ENCODE measurements at places on chromosomes 7 and 10.
A peak's percentile ranks its signal among the peaks of the same experiment; 100 is the strongest.

DNA sequence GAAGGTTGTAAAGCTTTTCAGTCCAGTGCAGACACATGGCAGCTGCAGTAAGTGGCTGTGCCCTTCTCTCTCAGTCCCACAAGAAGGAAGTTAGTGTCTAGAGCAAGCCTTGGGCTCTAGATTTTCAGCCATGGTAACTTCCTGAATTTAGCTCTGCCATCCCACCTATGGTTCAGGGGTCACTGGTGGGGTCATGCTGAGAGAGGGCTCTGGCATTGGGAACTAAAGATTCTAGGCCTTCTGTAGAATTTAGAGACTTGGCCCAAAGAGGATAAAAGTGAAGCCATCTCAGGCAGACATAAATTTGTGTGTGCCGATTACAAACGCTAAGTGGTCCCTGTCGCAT is 113.5 kb downstream of the COL13A1 start:
- DNase-seq: no peak

DNA sequence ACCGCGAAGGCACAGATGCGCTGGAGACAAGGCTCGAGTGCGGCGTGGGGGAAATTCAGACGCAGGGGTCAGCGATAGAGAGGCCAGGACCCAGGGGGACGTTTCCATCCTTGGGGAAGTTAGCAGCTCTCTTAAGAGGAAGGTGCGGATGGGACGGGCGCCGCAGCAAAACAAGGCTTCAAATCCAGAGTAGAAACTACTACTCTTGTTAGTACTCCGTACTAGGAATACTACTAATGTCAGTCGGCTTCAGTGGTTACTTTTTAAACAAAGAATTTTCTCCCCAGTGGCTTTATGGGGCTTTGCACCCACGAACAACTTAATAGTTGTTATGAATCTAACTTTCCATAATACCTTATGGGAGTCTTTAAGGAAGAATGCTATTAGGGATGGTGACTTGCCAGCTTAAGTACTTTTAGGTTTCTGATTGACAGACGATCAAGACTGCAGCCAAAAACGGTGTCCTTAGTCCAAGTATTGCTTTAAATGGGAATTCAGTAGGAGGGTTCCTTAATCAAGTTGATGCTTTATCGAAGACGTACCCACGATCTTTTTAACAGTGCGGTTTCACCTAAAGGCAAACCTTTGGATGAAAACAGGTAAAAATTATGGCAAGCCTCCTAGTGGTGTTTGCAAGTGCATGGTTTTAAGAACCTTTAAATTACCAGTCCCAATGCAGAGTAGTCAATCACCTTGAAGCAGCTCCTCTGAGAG is 812 bp upstream of the IDE start:
- DNase-seq: peak; percentile 10

DNA sequence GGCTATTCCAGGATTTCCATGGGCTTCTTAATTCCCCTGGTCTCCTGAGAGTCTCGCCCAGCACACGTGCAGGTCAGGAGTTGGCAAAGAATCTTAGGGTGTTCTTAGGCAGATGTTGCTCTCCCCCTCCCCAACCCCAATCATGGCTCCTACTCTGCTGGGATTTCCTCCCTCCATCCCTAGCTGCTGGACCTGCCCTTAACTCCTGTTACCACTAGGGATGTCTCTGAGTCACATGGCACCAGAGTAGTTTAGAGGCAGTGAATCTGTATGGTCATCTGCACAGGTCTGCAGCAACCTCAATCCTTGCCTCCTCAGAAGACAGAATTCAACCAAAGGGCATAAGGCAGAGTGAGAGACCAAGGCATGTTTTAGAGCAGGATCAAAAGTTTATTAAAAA is 51.8 kb upstream of the CHST3 start:
- no peak for DNase-seq

DNA sequence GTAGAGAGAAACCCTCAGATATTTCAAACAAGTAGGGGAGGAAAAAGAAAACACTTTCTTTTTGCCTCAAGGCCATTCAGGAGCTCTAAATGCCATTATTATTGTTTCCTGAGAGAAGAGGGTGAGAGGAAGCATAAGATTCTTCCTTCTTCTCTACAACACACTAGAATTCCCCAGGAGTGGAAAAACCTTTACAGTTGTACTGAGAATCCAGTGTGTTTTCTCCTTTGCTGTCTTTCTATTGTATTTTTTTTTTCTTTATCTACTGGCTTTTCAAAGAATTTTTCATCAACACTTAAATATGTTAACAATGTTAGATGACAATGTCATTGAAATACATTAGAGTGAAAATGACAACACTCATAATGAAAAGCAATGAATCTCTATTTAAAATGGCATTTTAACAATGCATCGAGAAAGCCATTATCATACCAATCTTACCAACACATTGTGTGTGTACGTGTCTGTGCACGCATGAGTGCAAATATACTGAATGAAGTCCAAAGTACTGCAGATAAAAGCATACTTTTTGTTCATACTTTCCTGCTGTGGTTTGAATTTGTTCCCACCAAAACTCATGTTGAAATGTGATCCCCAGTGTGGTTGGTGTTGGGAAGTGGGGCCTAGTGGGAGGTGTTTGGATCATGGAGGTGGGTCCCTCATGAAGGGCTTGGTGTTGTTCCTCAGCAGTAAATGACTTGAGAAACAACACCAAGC is 24.2 kb upstream of the MACC1 start:
- no peak for DNase-seq

DNA sequence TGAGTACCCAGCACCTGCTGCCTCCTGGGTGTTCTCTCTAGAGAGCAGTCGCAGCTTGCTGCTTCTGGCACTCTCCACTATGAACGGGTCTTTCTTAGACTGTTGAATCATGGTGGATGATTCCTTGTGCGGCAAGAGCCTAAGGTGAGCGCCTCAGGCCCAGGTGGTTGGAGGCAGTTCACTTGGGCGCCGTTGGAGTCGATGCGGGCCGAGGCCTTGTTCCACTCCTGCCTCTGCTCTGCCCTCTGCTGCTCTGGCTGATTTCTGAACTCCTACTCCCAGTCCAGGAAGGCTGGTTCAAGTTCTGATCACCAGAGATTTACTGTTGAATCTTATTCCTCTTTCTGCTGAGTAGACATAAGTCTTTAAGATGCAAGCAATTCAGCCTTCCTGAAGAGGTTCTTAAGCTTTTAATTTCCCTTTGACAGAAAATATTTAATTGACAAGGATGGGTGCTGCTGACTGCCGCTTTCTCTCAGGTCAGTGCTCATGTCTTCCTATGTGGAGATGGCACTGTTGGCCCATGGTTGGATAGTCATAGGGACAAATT is 10.4 kb downstream of the YKT6 start:
- DNase-seq: no peak

- DNase-seq: no peak
These were observed 273.6 kb upstream of the KLF6 start for GRCh38 chr10:4058514-4059029.

GRCh38 chr10:100737355-100738054 is 7.9 kb upstream of the PAX2 start:
- peak; percentile 12 for DNase-seq

GRCh38 chr7:144100607-144101006 is 8.8 kb upstream of the OR2A2 start:
- no peak for DNase-seq

DNA sequence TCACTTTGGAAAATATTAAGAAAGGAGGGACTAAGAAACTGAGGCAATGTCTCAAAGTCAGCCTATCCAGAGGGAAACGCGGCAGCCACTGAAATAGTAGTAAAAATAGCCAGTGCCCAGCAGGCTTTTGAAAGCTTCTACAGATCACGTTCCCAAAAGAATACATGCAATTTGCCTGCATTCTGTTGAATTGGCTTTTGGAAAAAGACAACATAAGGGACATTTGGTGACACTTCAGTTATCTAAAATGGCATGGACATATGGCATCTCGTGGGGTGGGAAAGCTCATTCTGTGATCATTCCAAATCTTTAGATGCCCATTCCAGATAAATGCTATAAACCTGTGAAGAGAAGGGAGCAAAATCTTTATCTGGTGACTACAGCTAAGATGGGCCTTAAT is 82.8 kb upstream of the PDE1C start:
- no peak for DNase-seq

GRCh38 chr7:29843093-29843492 is 36.8 kb downstream of the WIPF3 start:
- no peak for DNase-seq

- DNase-seq: no peak
These were observed at the start of gene PILRA for GRCh38 chr7:100373261-100373831. Gene PILRA, plus strand, starts transcription at chr7:100373487. Its CDS starts 170 bp downstream, at chr7:100373657.

GRCh38 chr7:120955577-120956149 is 5.1 kb downstream of the ING3 start:
- peak; percentile 66 for DNase-seq

DNA sequence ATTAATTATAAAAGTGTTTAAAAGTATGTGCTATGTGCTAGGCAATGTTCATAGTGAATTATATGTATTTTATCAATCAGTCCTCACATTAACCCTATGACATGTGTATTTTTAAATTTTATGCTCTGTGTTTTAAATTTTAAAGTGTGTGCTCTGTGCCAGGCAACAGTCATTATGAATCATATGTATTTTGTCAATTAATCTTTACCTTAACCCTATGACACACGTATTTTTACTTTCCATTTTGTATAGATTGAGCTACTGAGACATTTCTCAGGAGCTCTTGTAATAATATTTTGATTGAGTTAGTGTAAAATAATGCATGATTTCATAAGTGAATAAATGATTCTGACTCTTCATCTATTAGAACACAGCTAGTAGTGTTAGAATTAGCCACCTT is 117.8 kb downstream of the THSD7A start:
- no peak for DNase-seq

DNA sequence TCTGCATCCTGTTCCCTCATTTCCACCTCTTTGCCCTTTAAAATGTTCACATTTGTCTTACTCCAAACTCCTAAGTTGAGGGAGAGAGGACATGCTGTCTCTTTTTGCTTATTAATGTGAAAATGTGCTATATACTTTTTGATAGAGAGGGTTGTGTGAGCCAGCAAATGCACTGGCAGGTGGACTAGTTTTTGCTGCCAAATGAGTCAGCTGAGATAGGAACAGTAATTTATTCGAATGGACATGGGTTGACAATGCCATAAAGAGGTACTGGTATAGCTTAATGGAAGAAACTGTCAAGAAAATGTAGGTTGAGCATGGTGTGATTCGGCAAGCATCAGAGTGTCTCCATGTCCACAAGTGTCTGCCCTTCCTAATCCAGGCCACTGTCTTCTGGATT is 9.2 kb upstream of the TRUB1 start:
- DNase-seq: no peak

DNA sequence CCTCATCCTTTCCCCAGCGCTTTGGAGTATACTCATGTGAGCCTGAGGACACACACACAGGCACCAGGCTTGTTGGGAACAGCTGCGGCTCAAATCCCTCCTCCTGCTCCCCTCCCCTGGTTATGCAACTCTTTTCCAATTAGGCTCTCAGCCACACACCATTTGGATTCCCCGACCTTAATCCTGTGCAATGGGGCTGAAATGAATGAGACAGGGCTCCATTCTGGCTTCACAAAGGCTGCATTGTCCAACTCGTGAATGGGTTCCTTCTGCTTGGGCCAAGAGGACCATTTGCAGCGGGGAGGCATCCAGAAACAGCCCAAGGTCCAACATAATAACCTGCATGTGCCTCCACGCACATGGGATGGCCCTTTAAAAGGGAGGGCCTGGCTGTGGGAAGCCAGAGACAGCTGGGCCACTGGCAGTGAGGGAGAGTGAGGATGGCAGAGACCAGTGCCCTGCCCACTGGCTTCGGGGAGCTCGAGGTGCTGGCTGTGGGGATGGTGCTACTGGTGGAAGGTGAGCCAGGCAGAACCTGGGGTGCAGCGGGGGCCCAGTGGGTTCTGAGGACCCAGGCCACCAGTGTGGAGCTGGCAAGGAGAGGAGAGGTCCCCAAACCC is at the start of gene RGR:
RGR (plus strand) TSS at position 403 of the 620 bp plus-strand sequence; CDS start at position 441, 38 bp downstream.
- no peak for DNase-seq

- no peak for DNase-seq
These were observed 533.6 kb downstream of the INHBA start for GRCh38 chr7:41169317-41169716.

DNA sequence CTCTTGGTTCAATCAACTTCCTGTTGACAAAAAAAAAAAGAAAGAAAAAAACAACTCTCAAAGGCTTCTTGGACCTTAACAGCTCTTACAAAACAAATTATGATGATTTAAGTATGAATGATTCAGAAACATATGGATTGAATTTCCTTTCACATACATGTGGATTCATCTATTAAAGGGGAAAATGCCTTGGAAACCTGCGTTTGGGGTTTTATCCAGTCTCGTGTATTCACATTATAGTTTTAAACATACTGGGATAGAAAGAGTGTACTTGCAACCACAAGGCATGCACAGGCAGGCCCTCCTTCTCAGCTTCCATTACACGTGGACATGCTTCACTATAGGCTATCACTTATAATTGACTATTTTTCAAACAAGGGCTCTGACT is 286.7 kb downstream of the INHBA start:
- DNase-seq: no peak

GRCh38 chr10:93124580-93125318 is 51.1 kb downstream of the CYP26A1 start:
- DNase-seq: no peak

GRCh38 chr10:49176310-49177268 is 11.6 kb downstream of the TMEM273 start:
- no peak for DNase-seq

DNA sequence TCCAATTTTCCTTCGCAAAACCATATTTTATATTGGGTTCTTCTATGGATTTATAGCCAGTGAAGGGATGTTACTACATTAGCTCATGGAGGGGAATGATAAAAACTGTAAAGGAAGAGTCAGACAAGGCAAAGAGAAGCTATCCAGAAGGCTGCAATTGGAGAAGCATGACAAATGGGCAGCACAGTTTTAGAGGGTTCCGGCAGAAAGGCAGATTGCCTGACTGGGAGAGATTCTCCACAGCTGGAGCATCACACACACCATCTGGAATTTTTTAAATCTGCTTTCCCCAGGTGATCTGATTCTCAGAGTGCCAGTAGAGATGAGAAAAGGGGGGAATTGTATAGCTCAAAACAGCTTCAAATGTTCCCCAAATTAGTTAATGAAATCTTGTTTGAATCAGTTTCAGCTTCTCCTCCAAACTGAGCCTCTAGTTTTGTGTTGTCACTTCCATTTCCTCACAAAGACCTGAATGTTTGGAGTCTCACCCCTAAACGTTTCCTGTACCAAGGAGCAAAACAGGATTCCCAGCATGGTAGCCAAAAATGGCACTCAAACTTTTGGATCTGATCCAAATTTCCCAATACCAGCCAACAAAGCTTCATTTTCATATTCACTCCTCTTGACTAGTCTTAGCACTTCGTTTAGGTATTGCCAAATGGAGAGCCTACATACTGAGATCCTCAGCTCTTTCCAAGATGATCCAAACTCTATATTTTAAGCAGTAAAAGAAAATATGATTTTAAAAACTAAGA is 177.5 kb downstream of the HPSE2 start:
- no peak for DNase-seq
